Myometrial cell (primary cell): ENCODE measurements at places on chromosomes 16 and 17. TPM values are rescaled to one million over a fixed set of nuclear protein-coding genes. Genes with fewer than 3 reads are reported as not detected.

RAB34 gene
- 403 and 461 TPM in 2 replicates for total RNA-seq

HSD11B2 gene
- total RNA-seq: not detected in 2 replicates

CCL14 gene
- not detected in 2 replicates for total RNA-seq

PLA2G10 gene
- not detected in 2 replicates for total RNA-seq

CX3CL1 gene
- total RNA-seq: 0.35 and 8.4 TPM in 2 replicates

CD300LF gene
- not detected in 2 replicates for total RNA-seq

KRT13 gene
- 0.35 TPM in 1 of 2 replicates, not detected in the other for total RNA-seq

IGFALS gene
- not detected in 2 replicates for total RNA-seq
